Stimulated activated naive CD8-positive, alpha-beta T cell treated with anti-CD3 and anti-CD28 coated beads, Interleukin-15, amount 100 ng/mL, for 72 hours (primary cell): ENCODE measurements at places on chromosomes 2 and 18.

DNA sequence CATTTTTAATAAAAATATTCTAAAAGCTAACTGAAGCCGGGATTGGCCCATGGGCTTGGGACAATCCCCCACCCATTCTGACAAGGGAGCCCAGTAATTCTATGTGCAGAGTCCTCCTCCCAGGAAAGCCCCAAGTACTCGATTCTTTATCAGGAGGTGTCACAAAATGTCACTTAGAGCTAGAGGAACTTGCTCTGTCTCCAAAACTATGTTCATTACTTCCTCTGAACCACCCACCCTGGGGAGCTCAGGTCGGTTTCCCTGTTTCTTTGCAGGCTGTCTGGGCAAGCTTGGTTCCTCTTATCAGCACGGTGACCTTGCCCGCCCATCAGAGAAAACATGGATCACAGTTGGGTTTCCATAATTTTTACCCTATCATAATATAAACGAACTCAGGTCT lies 430.6 kb upstream of the ID2 start:
- DNase-seq, result no peak

DNA sequence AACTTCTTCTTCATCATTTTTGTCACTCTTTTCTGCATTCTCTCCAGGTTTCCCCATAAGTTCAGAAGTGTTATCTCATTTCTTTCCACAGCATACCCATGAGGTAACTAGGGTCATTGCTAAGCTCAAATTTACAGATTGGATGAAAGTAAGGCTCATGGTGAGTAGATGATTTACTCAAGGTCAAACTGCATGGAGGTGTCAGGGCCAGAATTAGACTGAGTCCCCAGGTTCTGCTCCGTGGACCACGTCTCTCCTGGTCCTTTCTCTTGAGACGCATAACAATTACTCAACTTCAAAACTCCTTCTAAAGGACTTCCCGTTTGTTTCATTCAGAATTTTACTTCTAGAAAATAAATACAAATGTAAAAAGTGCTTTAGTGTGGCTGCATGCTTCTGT lies 43.4 kb downstream of the SMIM21 start:
- DNase-seq, result no peak

DNA sequence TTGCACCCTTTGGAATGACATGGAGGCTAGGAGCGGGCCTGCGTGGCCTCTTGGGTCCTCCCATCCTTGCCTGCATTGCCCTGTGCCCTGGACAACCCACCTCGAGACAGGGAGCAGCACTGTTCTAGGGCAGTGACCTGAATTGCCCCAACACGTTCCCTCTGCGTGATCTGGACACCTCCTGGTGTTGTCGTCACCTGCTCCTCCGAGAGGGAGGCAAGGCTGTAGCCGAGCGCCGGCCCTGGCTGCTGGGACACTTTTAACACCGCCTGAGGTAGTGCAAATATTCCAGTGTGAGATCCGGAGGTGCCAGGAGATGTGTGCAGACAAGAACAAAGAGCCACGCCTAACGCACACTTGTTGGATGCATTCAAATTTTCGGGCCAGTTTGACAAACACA lies 131.5 kb downstream of the SMAD7 start:
- no peak for DNase-seq

DNA sequence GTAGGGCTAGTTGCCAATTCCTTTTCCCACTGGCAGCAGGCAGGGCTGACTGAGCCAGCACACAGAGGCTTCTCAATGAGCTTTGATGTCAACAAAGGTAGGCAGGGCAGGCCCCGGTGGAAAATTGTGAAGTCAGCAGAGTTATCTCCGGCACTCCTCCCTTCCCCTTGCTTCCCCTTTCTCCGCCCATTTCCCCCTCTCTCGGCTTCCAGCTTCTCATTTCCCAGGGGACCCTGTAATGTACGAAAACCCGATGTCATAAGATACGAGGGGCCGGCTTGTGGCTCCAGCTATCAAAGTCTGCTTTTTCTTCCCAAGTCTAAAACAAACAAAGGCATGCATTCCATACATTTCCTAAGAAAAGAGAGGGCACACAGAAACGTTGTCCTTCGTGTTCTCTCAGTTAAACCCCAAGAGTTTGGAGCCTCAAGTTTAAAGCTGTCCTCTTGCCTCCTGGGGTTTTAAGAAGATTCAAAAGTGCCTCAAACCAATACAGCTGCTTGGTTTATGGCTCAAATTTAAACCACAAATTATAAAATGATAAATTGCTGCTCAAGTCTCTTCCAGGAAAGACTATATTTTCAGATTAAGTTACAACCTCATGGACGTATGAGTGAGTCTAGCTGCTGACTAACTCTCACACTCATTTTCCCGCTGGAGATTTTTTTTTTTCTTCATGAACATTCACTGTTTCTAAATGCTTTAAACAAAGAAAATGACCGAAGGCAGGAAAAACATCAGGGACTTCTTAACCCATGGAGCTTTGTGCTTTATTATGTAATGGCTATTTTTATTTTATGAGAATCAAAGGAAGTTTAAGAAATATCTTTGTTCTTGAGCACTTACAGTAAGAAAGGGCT lies 27.2 kb upstream of the EML4 start:
- no peak for DNase-seq

GRCh38 chr2:135186054-135186453 lies 134.0 kb downstream of the RAB3GAP1 start:
- no peak for DNase-seq

GRCh38 chr2:149383340-149383739 lies 53.0 kb downstream of the LYPD6 start:
- no peak for DNase-seq

DNA sequence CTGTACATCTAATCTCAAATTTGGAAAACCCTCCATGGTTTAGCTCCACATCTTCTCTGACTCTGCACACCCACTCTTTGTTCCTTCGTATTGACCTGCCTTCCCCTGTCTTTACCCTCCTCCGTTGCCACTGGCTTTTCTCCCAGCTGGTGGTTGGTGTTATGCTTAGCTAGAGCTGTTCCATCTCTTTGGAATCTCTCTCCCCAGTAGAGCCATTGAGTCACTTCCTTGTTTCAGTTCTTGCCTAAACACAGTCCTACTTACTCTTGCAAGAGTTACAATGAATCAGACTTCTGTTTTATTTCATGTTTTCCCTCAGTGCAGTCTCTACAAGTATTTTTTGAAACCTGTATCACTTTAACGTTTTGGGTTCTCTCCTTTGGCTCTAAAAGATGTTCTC lies 263.9 kb downstream of the LTBP1 start:
- DNase-seq, result no peak

DNA sequence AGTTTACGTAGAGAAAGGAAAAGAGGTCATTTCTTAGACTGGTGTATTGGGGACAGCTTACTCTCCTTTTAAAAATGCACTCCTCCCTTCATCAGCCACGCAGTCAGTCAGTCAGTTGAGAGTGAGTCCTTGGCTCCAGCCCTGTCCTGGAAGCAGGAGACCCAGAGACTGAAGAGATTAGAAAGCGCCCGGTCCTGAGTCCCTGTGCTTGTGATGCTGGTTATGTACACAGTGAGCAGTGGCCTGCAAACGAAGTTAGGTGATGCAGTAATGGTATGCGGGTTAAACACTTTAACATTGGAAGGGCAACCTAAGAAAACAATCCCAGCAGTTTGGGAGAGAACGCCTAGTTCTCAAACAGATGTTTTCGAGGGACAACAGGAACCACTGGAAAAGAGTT lies 6.3 kb upstream of the ASB1 start:
- DNase-seq, result no peak

- DNase-seq, result no peak
These were observed 44.5 kb downstream of the EML6 start for GRCh38 chr2:54767921-54768320.

- DNase-seq, result no peak
These were observed 19.5 kb upstream of the RPRM start for GRCh38 chr2:153497938-153498629.

GRCh38 chr2:227872676-227873075 lies 1.2 kb downstream of the DAW1 start:
- no peak for DNase-seq

DNA sequence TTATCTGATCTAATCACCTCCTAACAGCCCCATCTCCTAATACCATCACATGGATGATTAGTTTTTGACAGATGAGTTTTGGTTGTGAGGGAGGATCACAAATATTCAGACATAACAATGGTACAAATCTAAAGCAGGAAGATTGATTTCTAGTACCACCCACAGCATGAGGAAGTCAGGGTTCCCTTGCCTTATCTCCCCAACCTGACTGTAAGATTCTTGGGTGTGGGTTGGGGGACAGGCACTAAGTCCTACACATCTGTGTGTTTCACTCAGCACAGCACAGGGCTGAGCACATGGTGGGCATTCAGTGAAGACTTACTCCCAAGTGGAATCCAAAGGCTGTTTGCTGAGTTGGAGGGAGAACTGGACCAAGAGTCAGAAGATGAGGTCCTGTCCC lies 93.8 kb upstream of the CXCR4 start:
- DNase-seq, result no peak

GRCh38 chr2:26901326-26902183 lies 53.6 kb downstream of the DPYSL5 start:
- DNase-seq, result no peak

GRCh38 chr2:177767768-177768167 lies 304.8 kb downstream of the PDE11A start:
- DNase-seq, result no peak

GRCh38 chr2:57906152-57906732 lies 140.4 kb upstream of the VRK2 start:
- DNase-seq, result no peak

DNA sequence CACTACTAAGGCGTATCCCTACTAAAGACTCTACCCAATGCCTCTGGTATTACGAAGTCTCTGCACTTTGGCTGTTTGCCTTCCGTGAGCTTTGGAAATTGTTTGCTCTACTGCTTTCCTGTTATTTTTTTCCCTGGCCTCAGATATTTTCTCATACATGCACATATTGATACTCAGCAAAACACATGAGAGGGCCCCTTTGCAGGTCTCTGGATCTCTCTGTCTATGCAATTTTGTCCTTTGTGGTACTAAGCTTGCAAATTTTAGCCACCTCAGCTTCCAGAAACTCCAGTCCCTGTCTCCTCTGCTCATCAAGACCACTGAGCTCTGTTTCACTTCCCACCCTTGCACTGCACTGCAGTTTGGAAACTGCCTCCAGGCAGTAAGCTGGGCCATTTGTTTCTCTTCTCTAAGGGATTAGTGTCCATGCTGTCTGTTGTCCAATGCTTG lies 46.6 kb downstream of the TAF1B start:
- no peak for DNase-seq

- DNase-seq, result no peak
These were observed 47.5 kb downstream of the RAB31 start for GRCh38 chr18:9755615-9756014.

GRCh38 chr2:189505492-189505891 lies 64.2 kb downstream of the WDR75 start:
- DNase-seq, result no peak

DNA sequence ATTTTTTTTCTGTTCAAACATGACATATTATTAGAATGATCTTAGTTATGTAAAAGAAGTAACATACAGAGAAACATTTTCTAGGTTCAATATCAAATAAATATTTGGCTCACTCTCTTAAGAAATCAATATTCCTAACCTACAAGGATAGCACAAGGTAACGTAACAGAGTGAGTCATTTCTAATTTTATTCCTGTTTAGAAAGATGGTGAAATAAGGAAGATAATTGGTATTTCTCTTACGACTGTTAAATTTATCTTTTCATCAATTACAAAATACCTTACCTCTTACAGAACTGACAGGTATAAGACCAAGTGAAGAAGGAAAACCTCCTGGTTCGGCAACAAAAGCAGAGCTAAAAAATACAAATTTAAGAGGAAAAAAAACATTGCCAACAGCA lies 45.1 kb downstream of the PRELID3A start:
- no peak for DNase-seq

DNA sequence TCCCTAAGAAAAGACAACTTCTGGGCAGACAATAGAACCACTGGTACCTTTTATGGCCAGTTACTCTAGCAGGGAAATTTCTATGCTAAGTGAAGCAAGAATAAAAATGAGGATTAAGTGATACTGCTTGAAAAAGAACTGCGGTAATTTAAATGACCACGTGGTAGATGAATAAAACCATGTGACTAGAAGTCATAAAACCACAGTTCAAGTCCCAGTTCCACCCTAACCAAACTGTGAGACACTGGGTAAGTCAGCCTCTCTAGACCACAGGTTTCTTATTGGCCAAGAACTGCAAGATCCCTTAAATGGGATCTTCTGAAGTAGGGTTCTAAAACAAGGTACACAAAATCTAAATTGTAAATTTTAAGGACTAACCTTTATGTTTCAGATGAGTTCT lies 12.7 kb downstream of the TMEM237 start:
- DNase-seq, result no peak

GRCh38 chr2:72220170-72220569 lies 72.5 kb upstream of the CYP26B1 start:
- DNase-seq, result no peak

DNA sequence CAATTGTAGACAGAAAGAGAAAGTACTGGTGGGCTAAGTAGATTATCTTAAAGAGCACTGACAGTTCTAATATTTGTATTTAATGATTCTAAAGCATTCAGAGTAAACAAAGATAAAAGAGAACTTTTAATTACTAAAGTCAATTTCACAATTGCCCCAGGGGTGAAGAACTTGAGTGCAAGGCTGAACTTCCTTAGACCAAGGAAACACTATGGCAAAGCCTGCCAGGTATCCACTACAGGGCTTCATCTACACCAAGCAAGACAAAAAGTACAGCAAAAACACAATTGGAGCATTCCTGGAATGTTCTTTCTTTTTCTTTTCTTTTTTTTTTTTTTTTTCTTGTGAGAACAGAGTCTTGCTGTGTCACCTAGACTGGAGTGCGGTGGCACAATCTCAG lies 46.9 kb upstream of the NDUFV2 start:
- DNase-seq, result no peak
